Glutamatergic neuron (in vitro differentiated cells): ENCODE measurements at places on chromosomes 16 and 17.

GRCh38 chr16:66318505-66318904 lies 48.0 kb upstream of the CDH5 start:
- DNase-seq = no peak

GRCh38 chr16:75491876-75492275 lies 3.4 kb downstream of the CHST6 start:
- DNase-seq = peak; percentile 82

DNA sequence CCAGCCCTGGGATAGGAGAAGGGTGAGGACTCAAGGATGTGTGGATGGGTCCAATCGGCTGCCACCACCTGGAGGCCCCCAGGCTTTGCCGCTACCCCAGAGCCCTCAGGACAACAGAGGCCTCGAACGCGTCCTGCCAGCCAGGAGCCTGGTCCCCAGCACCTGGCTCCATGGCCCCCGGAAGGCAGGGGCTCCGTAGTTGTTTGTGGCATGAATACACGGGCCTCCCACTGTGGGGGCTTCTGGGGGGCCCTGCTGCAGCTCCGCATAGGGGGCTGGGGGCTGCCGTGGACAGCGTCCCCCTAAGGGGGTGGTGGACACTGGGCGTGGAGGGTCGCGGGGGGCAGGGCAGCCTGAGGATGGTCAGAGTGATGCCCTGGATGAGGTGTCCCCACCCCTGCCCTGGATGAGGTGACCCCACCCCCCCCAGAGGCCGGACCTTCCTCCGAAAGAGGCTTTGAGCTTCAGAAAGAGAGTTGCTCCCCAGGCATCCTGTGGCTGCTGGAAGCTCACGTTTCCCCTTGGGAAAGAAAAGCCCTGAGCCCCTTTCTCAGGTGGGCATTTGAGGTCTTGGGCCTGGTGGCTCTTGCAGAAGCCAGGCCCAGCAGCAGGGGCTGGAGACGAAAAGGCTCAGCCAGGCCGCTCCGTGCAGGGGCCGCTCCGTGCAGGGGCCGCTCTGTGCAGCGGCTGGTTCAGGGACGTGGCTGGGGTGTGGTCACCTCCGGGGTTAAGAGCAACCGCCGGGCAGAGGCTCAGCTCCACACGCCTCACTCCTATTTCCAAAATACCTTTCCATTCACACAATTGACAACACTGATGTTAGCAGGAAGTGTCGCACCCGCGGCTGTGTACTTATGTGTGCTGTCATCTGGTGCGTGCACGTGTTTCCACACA lies 40.3 kb upstream of the GNG13 start:
- no peak for DNase-seq

- DNase-seq = no peak
Measured at GRCh38 chr16:72644911-72645310, 403.0 kb downstream of the ZFHX3 start.

- peak; percentile 7 for DNase-seq
Measured at GRCh38 chr16:87327798-87328495, 10.8 kb upstream of the C16orf95 start.

DNA sequence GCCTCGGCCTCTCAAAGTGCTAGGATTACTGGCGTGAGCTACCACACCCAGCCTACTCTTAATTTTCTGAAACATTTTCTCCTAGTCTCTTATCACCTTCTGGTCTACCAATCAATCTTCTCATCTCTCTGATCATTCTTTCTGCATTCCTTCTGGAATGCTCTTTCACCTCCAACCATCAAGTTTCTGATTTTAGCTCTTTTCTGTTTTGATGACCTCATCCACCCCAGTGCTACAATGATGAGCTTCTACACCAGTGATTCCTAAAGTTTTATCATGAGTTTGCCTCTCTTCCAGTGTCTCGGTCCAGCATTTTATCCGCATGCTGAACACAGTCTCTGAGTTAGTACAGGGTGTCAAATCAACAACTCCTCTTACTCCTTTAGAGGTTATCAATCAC lies 31.5 kb downstream of the NME2 start:
- no peak for DNase-seq

GRCh38 chr17:37689317-37689716 lies 46.1 kb upstream of the DDX52 start:
- DNase-seq = no peak

- DNase-seq = no peak
Measured at GRCh38 chr17:76951375-76951905, 83.2 kb downstream of the MGAT5B start.

- DNase-seq = no peak
Measured at GRCh38 chr17:70238646-70239045, 69.3 kb downstream of the KCNJ2 start.

GRCh38 chr16:77825196-77825595 lies 36.8 kb downstream of the VAT1L start:
- no peak for DNase-seq

DNA sequence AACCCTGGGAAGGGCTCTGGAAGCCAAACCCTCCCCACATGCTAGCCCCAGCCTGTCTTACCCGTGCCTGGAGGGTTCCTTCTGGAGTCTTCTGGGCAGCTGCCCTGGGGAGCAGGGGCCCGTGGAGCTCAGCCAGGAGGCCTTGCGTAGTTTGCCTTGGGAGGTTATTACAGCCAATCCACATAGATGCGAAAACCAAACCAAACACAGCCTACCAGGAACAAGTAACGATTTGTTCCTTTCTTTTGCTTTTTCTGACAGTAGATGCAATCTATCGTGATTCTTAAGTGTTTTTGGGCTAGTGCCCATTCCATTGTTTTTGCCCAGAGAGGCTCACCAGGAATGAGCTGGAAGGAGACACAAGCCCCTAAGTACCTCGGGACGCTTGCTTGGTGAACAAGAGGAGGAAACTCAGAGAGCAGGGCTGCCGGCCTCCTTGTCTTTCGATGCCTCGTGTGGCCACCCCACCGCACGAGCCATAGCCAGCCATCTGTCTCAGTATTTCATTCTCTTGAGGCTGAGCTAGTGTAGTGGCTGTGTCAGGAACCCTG lies 102.7 kb upstream of the NOL11 start:
- DNase-seq = peak; percentile 56

DNA sequence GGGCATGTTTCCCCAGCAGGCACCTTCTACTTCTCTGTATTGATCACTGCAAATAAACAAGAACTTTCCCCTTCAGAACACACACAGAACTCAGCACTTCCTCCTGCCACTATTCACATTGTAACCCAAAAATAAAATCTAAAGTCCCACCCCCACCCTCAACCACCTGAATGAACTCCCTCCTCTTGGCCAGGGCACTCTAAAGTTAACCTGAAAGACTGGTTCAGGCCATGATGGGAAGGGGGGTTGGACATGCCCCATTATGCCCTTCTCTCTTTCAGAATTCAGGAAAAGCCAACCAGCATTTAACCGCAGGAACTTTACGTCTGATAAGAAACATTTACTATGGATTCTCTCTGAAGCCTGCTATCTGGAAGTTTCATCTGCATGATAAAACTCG lies 27.4 kb upstream of the CCL2 start:
- no peak for DNase-seq

DNA sequence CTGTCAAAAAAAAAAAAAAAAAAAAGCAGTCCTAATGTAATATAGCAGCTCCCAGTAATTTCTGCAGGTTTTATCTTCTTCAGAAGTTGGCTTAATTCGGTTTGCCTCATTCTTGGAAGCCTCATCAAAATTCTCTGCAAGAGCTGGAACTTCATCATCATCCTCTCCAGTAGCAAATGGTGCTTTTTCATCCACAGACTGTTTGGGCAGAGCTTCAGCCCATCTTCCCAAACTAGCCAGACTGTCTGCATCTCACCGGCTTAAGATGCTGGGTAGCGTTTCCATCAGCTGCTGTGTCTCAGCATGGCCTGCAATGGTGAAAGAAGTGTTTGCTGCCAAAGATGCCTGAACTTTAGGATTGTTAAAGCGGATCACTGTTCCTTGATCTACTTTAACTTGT lies 112.6 kb downstream of the AIPL1 start:
- DNase-seq = no peak

GRCh38 chr17:66737524-66737923 lies 97.4 kb upstream of the CACNG5 start:
- peak; percentile 74 for DNase-seq

- peak; percentile 61 for DNase-seq
Measured at GRCh38 chr16:396605-397004, 394 bp upstream of the NME4 start.

DNA sequence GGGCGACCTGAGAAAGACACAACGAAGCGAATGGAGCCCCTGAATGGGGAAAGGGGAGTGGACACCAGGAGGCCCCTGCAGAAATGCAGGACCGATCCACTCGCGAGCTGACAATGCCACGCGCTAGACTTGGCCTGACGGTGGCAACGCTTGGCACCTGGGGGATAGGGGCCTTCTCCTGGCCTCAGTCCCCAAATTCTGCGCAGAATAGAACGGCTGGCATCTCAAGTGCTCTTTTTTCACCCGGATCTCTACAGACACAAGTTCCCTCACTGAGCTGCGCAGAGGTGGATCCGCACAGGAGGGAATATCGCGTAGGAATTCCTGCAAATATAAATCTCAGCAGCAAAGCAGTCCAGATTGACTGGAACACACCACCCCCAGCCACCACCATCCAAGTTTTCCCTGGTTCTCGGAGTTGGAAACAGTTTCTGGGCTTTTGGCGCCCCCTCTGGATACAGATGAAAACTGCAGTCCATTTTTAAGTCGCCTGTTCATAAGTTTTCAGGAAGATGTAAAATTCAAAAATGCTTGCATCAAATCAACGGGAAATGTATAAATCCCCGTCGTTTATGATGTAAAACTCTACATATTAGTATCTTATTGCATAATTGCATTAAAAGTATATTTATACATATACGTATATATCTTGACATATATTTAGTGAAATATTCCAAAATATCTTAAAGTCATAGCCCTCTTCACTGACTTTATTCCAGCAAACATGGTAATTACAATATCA lies 2.3 kb upstream of the SOX9 start:
- peak; percentile 71 for DNase-seq

DNA sequence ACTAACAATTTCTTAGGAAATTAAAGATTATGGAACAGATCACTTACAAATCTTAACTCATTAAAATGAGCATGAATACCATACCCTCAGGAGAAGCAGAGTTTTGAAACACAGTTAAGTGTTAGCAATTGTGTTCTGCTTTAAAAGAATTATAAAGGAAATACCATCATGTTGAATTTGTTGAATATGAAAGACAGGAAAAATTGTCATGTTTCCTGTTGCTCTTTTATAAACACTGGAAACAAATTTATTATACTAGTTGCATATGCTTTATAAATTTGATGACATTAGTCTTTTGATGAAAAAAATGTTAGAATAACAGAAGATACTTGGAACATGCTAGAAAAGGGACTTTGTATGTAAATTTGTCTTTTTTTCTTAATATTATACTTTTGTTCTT lies 59.7 kb downstream of the VMP1 start:
- no peak for DNase-seq

GRCh38 chr17:81418710-81419318 lies 23.6 kb downstream of the BAHCC1 start:
- no peak for DNase-seq

- DNase-seq = no peak
Measured at GRCh38 chr17:31371511-31372097, 19.9 kb upstream of the RAB11FIP4 start.

DNA sequence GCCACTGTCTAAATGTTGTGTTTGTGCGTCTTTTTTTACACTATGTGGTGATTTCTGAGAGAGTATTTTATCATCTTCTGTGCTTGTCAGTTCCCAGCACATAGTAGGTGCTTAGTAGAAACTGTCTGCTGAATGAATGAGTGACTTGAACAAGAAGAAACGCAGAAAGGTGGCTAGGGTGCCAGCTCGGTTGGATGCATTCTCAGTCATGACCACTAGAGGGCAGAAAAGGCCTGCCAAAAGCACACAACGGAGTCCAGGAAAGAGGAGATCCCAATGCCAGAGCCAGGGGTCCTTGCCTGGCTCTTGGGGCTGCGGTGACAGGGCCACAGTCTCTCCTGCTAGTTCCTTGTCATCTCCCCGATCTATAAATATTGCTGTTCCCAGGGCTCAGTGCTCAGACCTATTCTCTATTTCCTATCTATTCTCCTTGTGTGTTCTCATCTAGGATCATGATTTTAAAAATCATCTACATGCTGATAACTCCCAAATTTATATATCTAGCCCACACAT lies 57.3 kb upstream of the CCL1 start:
- DNase-seq = peak; percentile 80

GRCh38 chr17:46869296-46869695 lies 17.9 kb downstream of the WNT9B start:
- DNase-seq = no peak

DNA sequence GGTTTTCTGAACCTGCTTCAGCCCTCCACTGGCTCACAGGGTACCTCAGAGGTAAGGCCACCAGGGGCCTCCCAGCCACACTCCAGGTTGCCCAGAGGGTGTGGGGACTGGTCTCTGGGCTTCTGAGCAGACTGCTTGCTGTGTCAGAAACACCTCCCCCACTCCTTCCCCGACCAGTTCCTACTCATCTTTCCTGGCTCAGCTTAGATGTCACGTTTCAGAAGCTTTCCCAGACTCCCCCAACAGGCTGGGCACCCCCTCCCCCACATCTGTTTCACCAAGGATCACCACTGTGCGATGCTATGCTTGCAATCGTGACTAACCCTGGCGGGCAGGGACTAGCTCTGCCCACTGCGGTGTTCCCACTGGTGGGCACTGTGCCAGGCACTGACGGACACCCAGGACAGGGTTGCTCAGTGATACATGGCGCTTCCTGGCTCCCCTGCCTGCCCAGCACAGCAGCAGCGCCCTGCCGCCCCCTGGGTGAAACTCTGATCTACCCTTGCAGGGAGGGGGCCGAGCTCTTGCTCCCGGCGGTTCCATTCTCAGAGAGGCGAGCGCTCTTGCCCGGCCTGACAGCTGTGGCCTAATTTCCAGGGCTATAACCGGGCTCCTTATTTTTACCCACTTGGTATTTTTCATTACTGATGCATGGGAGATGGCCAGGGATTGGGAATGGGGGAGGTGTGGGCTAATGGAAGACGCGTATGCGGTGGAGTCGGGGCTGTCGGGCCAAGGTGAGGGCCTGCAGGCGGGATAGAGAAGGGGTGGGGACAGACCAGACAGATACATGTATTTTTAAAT lies 29.4 kb upstream of the MTSS2 start:
- DNase-seq = no peak

DNA sequence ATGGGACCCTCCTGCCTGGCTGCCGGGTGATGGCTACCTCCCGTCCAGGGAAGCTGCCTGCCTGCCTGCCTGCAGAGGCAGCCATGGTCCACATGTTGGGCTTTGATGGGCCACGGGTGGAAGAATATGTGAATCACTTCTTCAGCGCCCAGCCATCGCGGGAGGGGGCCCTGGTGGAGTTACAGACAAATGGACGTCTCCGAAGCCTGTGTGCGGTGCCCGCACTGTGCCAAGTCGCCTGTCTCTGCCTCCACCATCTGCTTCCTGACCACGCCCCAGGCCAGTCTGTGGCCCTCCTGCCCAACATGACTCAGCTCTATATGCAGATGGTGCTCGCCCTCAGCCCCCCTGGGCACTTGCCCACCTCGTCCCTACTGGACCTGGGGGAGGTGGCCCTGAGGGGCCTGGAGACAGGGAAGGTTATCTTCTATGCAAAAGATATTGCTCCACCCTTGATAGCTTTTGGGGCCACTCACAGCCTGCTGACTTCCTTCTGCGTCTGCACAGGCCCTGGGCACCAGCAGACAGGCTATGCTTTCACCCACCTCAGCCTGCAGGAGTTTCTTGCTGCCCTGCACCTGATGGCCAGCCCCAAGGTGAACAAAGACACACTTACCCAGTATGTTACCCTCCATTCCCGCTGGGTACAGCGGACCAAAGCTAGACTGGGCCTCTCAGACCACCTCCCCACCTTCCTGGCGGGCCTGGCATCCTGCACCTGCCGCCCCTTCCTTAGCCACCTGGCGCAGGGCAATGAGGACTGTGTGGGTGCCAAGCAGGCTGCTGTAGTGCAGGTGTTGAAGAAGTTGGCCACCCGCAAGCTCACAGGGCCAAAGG lies 36.8 kb downstream of the NLRC5 start:
- DNase-seq = no peak
